ENCODE measurements at places on chromosomes 16 and 17.

DNA sequence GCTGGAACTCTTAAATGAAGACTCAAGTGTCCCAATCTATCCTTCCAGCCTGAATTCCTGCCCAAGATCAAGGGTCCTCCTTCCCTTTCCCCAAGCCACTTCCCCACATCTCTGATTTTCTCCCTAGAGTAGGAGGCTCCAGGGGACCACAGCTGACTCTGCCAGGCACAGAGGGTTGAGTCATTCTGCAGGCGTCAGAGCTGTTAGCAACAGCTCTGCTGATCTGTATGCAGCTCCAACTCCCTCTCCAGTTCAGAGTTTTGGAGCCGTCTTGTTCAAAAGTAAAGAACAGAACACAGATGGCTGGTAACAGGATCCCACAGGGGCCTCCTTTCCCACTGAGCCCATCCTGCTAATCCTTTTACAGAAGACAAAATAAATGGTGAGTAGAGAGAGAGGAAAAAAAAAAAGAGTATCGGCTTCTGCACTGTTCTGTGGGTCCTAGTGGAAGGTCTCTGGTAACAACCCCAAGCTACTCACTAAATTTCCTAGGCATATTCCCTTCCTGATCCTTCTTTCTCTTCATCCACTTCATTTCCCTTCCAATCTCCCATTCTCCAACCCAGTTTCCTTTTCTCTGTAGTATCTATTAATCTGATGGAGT, 13.4 kb upstream of the TAOK1 start:
- DNase-seq, result no peak

DNA sequence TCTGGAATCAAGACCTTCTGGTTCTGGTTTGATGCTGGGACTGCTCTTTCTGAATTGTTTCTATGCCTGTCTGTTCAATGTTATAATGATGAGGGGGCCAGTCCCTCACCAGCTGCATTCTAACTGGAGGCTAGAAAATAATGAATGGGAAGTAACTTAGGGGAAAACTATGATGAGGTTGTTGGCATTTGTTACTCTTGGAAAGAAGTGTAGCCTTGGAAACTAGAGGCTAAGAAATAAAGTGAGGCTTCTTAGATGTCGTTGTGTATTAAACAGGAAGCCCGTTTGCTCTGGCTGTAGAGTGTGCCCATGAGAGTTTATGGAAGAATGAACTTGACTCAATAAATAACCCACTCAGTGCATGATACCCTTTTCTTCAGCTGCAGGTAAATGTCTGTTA, 140.8 kb downstream of the PRKCA start:
- no peak for DNase-seq

DNA sequence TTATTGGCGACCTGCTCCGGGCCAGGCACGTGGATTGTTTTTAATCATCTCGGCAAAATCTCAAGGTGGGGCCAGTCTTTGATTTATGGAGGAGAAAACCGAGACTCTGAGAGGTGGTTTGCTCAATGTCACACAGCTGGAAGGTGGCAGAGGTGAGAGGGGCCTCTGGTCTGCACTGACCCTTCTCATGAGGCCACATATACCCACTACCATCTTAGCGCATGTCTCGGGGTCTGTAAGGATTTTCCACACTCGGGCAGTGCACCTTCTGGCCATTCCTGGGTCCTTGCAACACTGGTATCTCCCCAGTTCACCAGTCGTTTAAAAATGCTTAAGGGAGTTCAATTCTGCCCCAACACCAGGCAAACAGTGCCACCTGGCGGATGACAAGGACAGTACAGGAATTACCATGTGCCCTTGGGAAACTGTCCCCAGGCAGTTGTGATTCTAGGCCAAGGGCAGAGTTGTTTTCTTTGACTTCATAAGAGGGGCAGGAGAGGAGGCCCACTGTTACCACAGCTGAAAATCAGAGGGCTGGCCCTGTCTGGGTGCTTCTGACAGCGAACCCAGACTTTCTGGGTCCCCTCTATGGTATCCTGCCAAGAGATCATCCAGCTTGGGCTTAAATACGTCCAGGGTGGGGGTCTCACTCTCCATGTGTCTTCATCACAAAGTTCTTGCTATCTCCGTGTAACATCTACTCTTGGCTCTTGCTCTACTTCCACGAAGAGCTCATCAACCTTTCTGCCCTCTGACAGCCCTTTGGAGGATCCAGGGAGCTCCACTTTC, 39.4 kb upstream of the RAI1 start:
- peak; percentile 58 for DNase-seq

- no peak for DNase-seq
Observed at GRCh38 chr16:14364386-14365199, 265.5 kb downstream of the PARN start.

DNA sequence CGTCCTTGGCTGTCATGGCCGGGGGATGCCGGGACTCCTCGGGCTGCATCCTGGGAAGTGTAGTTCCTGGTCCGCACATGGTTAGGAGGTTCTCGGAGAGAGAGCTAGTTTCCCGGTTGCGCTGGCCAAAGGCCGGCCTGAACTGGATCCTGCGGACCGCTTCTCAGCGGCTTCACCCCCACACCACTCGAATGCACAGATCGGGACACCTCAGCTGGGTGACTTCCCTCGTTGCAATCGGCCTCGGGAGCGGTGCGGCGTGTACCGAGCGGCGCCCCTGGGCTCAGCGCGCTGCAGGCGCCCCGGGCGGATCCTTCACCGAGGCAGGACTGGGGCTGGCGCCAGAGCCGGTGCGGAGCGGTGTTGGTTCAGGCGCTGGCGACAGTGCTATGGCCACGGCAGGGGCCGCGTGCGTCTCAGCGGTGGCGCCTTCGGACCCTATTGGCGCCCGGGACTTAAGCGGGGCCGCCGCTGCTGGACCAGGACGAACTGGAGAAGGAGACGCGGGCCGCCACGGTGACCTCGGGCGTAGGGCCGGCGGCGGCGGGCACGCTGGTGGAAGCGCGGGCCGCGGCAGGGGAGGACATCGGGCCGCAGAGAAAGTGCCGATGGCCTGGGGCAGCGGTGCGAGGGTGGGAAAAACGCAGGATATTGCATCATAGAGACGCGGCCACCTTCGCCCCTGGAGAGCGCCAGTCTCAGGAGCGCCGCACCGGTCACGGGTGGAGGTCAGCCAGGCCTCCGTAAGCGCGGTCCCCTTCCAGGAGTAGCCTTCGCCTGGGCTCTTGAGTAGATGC, 11.4 kb downstream of the ZNF629 start:
- DNase-seq, result peak; percentile 90

GRCh38 chr16:49755313-49755620, 100.6 kb downstream of the ZNF423 start:
- DNase-seq, result no peak
